T-helper 22 cell (primary cell): ENCODE measurements at places on chromosomes 6 and 20.

GRCh38 chr6:151493161-151493803 is 535 bp upstream of the CCDC170 start:
- DNase-seq, result no peak

GRCh38 chr6:164322533-164322932 is 908.0 kb downstream of the QKI start:
- no peak for DNase-seq

DNA sequence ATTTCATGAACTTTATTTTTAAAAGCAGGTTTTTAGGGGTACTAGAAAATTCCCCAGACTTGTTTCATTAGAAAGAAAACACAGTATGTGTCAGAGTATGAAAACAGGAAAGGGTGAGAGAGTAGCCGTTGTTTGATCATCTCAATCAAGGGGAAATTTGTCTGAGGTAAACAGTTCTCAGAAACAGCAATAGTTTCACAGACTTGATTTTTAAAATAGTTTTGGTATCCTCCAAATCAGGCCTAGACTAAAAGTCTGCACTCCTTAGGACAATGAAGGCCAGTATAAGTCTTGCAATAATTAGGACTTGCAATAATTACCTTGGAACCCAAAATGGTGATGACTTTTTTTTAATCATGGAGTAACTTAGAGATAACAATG is 176.6 kb upstream of the TAB2 start:
- DNase-seq, result no peak

DNA sequence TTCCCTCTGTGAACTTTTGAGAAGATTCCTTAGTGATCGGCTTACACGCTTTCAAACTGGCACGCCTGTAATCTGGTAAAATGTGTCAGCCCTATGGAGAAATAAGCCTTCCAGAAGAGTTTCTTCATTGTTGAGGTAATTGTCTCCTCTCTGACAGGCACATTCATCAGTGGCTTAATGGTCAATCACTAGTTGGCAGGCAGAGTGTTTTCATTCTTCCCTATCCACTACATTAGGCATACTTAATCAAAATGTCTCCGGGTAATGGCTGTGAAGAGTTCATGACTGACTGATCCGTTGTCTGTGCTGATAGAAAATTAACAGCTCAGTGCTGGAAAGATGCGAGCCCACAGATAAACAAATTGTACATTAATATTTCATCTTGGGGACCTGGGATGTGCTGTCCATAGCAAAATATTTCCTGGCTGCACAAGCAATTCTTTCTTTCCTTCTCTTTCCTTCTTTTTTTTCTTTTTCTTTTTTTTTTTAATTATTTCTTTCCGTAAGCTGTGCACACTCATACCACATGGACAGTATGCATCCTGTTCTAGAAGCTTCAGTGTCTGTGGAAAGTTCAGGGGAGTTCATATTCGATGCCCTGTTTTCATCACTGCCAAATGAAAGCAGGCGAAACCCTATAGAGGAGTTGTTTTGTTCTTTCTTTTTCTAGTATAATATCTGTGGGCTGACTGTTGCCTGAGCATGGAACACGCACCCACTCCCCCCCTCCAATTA is 31.4 kb downstream of the TSHZ2 start:
- DNase-seq, result no peak

DNA sequence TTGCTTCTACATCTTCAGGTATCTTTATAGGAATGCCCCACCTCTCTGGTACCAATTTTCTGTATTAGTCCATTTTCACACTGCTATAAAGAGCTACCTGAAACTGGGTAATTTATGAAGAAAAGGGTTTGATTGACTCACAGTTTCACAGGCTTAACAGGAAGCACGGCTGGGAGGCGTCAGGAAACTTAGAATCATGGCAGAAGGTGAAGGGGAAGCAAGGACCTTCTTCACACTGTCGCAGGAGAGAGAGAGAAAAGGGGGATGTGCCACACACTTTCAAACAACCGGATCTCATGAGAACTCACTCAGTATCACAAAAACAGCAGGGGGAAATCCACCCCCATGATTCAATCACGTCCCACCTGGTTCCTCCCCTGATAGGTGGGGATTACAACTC is 24.4 kb upstream of the LY86 start:
- DNase-seq, result no peak

DNA sequence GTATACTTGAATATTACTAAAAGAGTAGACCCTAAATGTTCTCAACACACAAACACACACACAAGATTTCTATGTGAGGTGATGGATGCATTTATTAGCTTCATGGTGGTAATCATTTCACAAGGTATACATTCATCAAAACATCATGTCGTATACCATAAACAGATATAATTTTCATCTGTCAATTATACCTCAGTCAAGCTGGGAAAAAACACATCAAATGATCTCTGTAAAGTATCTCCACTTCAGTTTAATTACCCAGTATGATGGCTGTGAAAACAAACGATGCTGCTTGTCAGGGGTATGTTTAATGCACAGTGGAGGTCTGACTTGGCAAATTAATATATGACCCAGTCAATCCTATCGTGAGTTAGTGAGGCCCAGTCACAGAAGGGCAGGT is 157.2 kb downstream of the MTFR2 start:
- no peak for DNase-seq

DNA sequence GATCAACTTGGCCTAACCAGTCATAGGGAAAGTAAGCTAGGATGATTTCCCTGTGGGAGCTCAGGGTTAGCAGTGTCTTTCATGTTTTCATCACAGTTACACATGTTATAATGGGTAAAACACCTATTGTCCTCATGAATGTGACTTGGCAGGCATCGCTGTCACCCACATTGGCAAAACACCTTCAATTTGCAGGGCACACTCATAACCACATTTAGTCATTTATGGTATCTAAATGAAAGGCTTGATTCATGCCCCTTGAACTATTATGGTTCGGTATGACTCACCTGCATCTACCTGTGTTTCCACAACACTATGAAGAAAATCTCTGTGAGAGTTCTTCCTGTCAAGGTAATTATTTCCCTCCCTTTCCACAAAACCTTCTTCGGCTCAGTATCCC is 49.2 kb downstream of the FRK start:
- no peak for DNase-seq

DNA sequence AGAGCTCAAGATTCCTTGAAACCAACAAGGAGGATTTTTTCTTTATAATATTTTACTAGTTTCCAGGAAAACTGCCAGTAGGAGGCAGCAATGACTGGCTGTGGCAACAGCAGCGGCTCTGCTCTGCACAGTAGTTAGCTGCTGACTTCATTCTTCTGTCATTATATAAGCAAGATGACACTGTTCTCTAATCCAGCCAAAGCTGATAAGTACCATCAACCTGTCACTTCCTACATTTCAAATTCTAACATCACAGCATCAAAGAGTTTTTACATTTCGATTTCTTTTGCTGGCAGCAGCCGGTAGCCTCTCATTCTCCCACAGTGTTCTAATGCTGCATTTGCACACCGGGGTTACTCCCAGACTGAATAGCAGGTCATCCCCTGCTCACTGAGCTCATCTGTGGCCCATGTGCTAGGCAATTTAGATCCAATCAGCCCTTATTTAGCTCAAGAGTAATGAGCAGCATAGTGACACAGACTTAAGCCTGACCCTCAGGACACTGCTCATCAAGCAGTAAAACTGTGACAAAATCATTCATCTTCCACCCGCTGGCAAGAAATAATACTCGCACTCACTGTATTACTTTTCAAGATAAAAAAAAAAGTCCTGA is 67.8 kb downstream of the MMS22L start:
- DNase-seq, result no peak

DNA sequence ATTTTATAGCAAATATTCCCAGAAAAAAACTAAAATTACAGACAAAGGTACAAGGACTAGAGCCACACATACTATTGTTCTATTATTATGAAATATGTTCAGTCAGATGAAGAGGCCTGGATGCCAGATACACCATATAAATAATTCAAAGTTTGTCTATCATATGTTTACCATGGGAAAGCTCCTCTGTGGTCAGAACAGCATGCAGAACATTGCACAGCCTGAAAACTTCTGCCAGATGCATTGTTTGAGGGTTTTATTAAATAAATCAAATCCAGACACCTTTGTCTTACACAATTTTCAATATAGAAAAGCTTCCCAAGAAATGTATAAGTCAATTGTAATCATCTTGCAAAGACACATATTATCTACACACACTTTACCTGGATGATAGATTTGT is 35.0 kb upstream of the COL21A1 start:
- no peak for DNase-seq

DNA sequence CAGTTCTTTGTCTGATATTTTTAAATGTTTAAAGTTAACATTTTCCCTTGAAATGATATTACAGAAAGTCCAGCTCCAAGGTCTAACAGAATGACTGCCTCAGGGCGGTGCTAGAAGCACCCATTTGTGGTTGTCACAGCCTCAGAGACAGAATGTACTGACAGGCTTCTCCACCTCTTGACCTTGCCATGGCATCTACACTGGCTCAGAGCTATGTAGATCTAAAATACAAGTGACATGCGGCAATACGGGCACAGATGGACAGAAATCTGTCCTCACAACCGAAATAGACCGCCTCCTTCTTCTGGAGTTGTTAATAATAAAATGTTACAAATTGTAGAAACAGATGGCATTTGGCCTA is 167.2 kb upstream of the THEMIS start:
- no peak for DNase-seq

- no peak for DNase-seq
Observed at GRCh38 chr6:70507161-70507560, 59.6 kb upstream of the SDHAF4 start.
